ENCODE measurements at places on chromosomes 11 and 22.

- no peak for DNase-seq
These were observed 511.8 kb downstream of the METTL15 start for GRCh38 chr11:28619846-28620540.

DNA sequence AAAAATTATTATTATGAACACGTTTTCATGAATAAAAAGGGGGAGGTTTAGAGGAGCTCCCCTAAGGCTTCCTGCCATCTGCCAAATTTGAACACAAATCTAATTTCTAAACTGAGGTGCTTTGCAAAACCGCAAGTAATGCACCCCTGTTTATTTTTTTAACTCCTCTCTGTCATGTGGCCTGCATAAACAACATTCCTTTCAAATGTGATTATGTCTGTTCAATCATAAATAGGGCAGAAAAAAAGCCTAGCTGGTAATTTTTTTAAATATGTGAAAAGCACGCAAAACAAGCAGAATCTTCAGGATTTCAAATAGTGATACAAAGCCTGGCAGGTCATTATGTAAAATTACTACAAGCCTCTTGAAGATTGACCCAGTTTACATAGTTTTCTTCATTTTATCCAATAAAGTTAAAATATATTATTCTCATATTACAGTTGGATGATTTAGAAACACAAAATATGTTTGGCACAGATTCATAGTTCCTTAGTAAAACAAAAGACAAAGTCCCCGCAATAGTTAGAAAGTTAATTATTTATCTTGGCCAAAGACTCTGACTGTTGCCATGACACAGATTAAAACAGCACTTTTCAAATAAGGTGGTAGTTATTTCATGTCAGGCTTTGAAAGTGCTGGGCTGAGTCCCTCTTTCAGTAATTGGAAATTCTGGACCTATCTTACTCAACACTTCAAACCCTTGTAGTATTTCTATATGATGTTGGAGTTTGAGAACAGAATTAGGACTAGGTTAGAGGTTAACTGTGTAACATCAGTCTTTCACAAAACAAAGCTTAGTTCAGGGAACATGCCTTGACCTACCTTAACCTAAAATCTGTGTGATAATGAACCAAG is 200.3 kb upstream of the MPPED2 start:
- DNase-seq: no peak

DNA sequence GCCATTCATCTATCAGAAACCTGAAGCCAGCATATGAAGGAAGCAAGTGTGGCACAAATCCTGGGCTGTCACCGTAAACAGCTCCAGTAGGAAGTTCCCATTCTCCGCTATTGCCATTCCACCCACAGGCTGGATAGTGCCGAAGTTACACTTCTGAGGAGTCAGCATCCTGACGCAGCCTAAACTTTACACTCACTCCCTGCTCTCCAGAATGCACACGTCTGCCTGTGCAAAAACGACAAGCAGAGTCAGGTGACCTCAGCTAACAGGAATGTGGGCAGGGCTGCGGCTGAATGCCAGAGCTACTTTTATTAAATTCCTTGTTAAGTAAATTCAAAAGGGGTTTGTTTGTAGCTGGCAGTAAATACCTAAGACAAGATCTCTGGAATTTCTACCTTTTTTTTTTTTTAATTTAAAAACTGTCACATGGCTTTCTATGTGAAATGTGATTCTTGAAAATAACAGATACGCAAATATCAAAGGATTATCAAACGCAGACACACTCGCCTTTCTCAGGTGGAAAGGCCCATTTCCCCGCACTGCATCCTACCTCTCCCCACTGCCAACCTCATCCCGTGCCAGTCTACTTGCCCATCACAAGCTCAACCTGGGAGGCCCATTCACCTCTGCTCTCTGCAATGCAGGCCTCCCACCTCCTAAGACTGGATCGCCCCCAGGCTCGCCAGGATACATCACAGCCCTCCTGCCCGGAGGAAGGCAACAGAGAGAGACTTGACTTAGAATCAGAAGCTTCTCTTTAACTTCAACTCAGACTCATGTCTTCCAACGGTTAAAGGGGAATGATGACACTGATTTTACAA is 33.5 kb downstream of the NFRKB start:
- DNase-seq: no peak

GRCh38 chr11:79720115-79720514 is 279.3 kb upstream of the TENM4 start:
- DNase-seq: no peak

DNA sequence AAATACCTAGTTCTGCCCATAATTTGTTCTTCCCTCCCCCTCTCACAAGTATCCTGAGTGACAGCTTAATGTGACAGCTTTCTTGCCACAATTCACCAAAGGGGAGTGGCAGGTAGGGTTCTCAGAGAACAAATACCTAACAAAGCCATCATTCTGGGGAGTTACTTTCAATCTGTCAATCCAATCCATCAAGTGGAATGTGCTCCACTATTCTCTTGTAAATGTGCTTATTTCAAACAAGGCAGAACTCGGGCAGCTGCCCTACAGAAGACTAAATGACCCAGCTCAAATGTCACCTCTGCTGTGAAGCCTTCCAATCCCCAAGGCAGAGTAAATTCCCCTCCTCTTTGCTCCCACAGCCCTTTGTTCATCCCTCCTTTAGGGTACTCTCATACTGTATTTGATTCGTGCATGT is 27.8 kb downstream of the LGR4 start:
- DNase-seq: no peak

DNA sequence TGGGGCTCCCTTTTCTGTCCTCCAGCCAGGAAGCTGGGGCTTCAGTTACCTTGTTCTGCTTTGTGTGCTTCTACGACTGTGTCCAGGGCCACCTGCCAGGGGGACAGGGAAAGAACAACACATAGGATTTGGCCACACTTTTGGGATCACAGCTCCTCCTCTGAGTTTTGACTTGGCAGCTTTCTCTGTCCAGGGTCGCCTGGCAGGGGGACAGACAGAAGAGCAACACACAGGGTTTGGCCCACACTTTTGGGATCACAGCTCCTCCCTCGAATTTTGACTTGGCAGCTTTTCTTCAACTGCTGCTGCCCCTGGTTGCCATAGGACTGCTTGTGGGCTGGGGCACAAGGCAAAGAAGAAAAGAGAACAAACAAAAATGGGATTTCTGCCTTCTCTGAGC is 19.1 kb downstream of the INCENP start:
- DNase-seq: no peak

- no peak for DNase-seq
These were observed 2.3 kb downstream of the SHANK3 start for GRCh38 chr22:50674606-50675552.

DNA sequence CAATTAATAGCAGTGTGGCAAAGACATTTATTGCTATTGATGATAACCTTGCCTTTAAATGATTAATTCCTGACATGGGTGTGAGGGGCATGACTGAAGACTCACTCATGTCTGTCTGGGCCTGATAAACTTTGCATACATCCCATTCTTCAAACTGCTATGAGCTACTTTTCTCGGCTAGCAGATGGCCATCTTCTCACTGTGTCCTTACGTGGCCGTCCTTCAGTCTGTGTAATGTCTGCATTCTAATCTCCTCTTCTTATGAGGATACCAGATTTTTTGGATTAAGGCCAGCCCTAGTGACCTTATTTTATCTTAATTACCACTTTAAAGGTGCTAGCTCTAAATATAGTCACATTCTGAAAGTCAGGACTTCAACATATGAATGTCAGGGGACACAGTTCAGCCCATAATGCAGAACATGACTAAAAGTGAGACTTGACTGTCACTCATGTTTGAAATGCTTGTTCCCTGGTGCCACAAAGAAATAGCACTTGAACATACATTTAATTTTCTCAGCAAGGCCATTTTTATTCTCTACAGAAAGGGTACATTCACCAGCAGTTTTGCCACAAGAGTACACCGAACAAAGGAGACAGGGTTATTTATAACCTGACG is 32.3 kb downstream of the OR10A6 start:
- DNase-seq: no peak

DNA sequence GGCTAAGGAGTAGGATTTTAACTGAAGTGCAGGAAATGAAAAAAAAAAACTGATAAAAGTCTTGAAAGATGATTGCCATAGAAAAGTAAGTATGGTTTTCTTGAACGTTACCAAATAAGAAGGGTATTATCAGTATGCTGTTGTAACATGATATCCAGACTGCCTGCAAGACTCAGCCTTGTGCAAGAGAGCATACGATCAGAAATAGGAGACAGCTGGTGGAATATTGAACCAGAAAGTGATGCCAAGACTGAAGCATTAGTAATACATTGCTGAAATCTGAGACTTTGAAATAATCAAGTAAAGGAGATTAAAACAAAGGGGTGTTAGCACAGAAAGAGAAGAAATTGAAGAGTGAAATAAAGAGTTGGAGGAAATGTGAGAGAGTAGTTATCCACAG is 452.7 kb upstream of the CNTN5 start:
- no peak for DNase-seq

DNA sequence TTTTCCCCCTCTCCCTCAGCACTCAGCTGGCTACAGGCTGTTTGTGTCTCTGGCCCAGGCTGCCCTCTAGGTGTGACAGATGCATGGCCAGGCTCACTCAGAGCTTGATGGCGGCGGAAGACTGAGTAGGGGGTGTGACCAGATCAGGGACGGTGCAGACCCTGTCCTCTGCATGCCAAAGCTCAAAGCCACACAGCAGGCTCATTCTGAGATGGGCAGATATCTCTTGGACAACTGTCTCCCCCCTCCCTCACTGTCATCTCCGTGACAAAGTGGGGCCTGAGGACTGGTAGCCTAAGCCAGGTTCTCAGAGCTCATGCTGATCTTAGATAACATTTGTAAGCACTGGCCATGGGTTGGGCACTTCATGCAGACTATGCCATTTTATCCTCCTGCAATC is 231.3 kb downstream of the DSCAML1 start:
- DNase-seq: no peak

DNA sequence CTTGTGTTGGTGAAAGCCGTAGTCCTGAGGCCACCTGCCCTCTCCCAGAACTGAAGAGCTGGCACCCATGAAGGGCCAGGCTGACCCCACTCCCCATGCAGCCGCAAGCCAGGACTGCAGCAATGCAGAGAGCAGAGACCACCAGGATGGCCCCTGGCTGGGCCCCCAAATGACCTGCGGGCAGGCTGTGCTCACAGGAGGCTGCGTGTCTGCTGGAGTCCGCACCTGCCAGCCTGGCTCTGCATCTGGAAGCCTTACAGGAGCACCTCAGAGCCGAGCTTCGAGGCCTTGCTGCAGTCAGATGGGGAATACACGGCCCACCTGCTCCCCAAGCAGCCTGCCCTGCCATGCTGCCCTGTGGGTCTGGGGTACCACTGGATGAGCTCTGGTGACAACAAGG is 1336.8 kb downstream of the TBC1D22A start:
- DNase-seq: no peak

DNA sequence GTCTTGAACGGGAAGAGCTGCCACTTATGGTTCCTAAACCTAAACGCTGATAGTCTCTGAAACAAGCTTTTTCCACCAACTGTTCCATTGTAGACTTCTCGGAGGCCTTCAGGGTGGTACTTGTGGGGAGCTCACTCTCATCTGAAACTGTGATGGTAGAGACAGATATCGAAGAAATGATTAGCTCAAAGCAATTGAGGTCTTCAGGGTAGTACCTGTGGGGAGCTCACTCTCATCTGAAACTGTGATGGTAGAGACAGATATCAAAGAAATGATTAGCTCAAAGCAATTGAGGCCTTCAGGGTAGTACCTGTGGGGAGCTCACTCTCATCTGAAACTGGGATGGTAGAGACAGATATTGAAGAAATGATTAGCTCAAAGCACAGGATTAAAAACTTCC is 175.7 kb downstream of the SWAP70 start:
- no peak for DNase-seq

DNA sequence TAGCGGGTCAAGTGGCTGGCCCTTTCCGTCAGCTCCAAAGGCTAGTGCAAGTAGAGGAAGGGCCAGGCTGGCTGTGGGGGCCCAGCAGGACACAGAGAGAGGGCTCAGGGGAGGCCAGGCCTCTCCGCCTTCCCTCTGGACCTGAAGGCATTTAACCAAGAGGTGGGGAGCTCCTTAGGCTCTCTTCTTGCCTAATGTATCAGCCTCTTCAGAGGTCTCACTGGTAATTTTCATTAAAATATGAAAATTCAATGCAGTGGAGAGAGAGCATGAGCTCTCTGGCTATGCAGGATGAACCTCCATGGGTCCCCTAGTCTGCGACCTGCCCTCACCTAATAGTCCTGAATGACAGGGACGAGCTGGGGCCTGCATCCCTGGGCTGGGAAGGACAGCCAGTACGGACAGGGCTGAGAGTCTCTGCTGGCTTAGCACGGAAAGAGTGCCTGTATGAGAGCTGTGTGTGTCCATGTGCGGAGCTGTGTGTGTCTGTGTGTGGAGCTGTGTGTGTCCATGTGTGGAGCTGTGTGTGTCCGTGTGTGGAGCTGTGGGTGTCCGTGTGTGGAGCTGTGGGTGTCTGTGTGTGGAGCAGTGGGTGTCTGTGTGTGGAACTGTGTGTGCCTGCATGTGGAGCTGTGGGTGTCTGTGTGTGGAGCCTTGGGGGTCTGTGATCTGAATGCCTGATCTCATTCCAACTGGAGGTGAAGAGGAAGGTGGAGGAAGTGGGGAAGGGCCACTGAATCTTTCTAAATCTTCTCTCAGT is 2.4 kb downstream of the ALX4 start:
- no peak for DNase-seq

GRCh38 chr11:108253176-108253575 is 30.3 kb downstream of the ATM start:
- no peak for DNase-seq

GRCh38 chr22:50271519-50271970 is 1.4 kb upstream of the MAPK11 start:
- no peak for DNase-seq

DNA sequence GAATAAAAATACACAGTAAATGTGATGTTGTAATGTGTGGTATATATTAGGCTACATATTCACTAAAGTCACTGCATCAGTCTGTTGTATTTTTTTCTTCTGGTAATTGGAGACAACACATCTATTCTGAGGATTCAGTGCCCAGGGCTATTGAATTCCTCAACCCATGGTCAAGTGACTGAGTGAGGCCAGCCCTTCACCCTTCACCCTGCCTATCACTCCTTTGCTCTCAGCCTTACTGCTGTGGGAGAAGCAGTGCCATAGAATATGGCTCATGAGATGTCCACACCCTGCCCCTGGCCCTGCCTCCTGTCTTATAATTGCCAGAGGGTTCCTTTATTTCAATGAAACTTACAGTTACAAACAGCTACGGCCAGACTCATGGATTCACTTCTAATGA is 295.6 kb downstream of the NTM start:
- DNase-seq: no peak

GRCh38 chr11:94806014-94806413 is 37.9 kb downstream of the AMOTL1 start:
- DNase-seq: no peak

DNA sequence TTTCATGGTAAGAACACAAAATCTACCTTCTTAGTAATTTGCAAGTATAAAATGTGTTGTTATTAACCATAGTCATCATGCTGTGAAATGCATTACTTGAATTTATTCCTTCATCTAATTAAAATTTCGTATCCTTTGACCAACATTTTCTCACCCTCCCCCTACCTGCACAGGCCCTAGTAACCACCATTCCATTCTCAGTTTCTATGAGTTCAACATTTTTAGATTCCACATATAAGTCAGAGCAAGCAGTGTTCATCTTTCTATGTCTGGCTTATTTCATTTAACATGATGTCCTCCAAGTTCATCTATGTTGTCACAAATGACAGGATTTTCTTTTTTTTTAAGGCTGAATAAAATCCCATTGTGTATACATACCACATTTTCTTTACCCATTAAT is 43.5 kb upstream of the CCDC179 start:
- DNase-seq: no peak

All from activated T-helper 1 cell treated with anti-CD3 and anti-CD28 coated beads, Interleukin-2, amount 50 U/mL, for 16 hours (primary cell).